Daoy (cell line): ENCODE measurements at places on chromosomes 16 and 17. TPM values are rescaled to one million over a fixed set of nuclear protein-coding genes. Genes with fewer than 3 reads are reported as not detected.

DNA sequence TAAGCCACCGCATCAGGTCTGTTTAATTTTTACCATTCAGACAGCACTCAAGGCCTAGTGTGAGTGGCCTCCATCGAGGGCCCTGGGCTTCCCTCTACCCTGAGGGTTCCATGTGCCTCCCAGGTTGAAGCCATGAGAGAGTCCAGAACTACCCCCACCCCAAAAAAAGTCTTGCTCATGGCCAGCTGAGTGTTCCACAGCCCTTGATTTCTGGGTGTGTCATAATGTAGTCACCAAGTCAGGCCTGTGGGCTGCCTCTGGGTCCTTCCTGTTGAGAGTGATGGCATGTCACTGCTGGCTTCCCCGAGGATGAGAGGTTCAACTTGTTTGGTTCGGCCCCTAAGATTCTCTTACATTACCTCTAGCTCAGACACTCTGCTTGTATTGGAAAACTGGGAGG lies 100.6 kb downstream of the PITPNC1 start:
- DNase-seq = peak; percentile 71

GRCh38 chr16:12818326-12818725 lies 14.6 kb upstream of the CPPED1 start:
- DNase-seq = no peak

DNA sequence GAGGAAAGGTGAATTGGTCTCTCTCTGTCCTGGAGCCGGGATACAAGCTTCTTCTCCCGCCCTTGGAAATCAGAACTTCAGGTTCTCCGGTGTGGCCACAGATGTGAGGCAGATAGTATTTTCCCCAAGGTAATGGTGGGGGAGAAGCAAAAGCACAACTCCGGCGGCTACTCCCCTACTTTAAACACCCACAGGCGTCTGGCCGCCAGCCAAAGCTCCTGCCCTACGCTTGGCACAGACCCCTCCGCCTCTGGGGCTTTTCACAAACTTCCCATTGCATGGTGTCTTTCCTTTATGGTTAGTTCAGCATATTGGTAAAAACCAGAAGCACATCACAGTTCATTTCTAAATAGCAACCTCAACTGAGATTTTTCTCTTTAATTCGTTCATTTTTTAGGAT lies 39.4 kb upstream of the B4GALNT2 start:
- peak; percentile 23 for DNase-seq

- DNase-seq = no peak
These were observed 35.2 kb upstream of the SDK2 start for GRCh38 chr17:73679476-73679875.

GRCh38 chr17:75512926-75513640 lies 2.3 kb downstream of the CASKIN2 start:
- no peak for DNase-seq

DNA sequence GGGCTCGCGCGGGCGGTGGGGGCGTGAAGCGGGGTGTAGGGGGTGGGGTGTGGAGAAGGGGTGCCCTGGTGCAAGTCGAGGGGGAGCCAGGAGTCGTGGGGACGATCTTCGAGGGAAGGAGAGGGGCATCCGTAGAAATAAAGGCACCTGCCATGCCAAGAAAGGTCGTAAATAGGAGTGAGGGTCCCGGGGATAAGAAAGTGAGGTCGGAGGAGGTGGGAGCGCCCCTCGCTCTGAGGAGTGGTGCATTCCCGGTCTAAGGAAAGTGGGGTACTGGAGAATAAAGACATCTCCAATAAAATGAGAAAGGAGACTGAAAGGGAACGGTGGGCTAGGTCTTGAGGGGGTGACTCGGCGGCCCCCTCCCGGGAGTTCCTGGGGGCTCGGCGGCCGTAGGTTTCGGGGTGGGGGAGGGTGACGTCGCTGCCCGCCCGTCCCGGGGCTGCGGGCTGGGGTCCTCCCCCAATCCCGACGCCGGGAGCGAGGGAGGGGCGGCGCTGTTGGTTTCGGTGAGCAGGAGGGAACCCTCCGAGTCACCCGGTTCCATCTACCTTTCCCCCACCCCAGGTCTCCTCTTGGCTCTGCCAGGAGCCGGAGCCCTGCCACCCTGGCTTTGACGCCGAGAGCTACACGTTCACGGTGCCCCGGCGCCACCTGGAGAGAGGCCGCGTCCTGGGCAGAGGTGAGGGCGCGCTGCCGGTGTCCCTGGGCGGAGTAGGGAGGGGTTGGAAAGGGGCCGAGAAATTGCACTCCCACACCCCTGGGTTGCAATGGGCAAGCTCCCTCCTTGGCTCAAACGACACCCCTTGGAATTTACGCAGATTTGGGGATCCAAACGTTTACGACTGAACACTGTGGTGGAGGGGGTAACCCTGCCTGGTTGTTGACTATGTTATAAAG lies 888 bp downstream of the CDH1 start:
- no peak for DNase-seq

GRCh38 chr16:87795336-87795735 lies 29.6 kb upstream of the KLHDC4 start:
- DNase-seq = no peak

DNA sequence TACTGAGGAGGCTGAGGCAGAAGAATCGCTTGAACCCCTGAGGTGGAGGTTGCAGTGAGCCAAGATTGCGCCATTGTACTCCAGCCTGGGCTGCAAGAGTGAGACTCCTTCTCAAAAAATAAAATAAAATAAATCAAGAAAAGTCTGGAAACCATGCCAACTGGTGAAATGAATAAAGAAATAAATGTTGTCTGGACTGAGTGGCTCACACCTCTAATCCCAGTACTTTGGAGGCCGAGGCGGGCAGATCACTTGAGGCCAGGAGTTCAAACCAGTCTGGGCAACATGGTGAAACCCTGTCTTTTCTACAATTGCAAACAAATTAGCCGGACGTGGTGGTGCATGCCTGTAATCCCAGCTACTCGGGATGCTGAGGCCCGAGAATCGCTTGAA lies 744 bp upstream of the LRRC37A3 start:
- no peak for DNase-seq

GRCh38 chr17:72587156-72587555 lies 466.3 kb downstream of the SOX9 start:
- no peak for DNase-seq

- DNase-seq = peak; percentile 89
These were observed 71.2 kb upstream of the LGALS9 start for GRCh38 chr17:27559506-27560481.

DNA sequence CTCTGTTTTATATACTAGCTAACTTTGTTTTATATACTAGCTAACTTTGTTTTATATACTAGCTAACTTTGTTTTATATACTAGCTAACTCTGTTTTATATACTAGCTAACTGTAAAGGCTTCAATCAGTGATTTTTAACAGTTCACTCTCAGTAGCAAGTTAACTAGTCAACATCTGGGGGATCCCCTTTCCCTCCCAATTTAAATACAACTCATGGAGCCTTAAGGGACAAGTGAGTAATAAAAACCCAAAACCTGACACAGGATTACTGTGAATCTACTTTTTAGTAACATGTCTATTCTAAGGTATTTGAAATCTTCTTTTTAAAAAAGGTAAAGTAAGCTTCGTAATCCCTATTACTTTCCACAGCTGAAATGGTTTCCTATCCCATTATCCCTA lies 32.2 kb downstream of the FAM222B start:
- DNase-seq = no peak

DNA sequence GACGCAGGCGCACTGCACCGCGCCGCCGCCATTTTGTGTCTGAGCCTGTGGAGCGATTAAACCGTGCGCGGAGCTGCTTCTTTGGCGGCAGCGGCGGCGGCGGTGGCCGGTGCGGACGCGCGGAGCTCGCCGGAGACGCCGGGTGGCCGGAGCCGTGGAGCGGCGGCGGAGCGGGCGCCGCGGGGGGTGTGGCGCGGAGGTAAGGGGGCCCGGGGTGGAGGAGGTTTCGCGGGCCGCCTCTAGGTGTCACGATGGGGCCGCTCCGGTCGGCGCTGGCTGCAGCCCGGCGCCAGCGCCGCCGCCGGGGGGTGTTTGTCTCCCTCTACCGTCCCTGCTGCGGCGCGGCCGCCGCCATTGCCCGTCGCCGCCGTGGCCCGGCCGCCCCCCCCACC lies at the start of gene CTCF:
Gene CTCF (plus strand): TSS at position 1 of the 392 bp plus-strand sequence. CDS start 48,307 bp downstream, outside the sequence.
- DNase-seq = peak; percentile 86

- DNase-seq = no peak
These were observed 54.7 kb upstream of the CIBAR2 start for GRCh38 chr16:85166699-85167588.

- no peak for DNase-seq
These were observed 1.2 kb downstream of the TMC6 start for GRCh38 chr17:78127239-78127887.

DNA sequence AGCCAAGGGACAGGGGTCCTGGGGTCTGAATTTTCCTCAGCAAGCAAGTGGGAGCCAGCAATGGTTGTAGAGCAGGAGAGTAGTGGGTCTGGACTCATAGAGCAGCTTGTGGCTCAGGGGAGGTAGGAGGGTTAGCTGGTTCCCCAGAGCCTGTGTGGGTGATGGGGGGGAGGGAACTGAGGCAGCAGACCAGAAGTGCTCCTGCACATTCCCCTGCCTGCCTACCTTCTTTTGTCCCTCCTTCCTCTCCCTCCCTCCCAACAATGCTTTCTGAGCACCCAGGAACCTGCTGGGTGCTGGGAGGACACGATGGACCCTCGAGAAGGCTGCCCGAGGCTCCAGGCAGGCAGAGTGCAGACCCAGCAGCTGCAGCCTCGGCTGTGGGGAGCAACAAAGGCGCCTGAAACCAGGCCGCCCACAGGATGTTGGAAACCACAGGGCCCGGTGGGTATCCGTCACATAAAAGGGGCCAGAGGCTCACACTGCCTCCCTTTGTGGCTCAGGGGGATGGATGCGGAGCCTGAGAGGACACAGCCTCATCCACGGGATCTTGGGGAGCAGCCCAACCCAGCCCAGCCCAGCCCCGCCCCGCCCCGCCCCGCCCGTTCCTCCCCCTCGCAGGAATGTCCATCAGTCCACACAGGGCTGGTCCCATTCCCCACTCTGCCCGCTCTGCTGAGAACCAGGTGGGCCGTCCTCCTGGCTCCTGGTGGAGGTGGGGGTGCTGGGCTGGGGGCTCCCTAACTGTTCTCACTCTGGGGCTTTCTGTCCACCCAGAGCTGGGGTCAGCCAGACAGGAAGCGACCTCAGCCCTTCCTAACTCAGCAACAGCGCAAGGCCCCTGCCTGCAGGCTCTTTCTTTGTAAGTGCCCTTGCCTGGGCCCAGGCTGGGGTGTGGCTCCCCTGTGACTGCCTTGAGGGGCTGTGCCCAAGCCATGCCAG lies 1.7 kb upstream of the NLRC3 start:
- peak; percentile 35 for DNase-seq

DNA sequence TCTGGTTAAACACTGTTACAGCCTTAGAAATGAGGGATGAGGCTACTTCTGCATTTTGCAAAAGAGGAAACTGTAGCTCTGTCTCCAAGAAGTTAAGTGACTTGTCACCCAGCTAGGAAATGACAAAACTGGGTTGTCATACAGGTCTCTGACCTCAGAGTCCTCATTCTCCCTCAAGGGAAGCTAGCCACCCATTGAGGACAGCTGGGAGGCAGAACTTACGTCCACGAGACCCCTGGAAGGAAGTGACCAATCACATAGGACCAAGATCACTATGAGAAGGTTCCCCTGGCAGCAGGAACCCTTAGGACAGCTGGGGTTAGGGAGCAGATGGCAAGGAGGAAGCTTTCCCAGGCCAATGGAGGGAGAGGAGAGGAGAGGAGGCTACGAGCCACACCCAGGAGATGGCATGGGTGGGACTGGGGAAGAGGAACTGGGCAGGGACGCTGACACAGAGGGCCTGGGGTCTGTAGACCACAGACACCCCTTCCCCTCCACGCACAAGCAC lies 11.2 kb downstream of the METTL22 start:
- DNase-seq = no peak

- DNase-seq = peak; percentile 76
These were observed 42.5 kb downstream of the MYH3 start for GRCh38 chr17:10614536-10615155.

DNA sequence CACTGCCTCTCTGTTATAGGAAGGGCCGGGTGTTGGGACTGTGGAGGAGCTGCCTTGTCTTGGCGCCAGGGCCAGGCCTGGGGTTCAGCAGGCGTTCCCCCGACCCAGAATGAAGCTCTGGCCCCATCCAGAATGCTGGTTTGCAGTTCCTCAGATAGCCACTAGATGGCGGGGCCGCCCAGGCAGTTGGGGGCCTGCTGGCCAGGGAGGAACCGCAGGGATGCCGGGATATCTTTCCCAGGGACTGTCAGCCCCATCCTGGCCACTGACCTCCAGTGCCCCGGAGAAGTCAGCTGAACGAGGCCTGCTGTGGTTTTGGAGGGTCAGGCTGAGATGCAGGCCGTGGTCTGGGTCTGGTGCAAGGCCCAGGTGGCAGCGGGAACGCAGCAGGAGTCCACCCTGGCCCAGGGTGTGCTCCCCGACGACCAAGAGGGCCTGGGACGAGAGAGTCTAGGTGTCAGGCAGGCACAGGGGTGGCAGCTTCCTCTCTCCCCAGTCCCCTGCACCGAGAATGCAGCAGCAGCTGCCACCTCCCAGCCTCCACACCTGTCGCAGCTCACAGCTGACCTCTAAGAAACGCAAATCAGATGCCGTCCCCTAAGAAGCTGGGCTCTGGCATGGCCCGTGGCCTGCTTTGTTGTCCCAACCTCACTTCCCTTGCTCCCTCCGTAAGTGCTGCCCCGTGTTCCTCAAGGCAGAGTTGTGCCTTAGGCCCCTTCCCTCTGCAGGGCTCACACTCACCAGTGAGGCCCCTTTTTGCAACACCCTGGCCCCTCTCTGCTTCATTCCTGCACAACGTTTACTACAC lies 51.2 kb downstream of the RMI2 start:
- DNase-seq = peak; percentile 60

DNA sequence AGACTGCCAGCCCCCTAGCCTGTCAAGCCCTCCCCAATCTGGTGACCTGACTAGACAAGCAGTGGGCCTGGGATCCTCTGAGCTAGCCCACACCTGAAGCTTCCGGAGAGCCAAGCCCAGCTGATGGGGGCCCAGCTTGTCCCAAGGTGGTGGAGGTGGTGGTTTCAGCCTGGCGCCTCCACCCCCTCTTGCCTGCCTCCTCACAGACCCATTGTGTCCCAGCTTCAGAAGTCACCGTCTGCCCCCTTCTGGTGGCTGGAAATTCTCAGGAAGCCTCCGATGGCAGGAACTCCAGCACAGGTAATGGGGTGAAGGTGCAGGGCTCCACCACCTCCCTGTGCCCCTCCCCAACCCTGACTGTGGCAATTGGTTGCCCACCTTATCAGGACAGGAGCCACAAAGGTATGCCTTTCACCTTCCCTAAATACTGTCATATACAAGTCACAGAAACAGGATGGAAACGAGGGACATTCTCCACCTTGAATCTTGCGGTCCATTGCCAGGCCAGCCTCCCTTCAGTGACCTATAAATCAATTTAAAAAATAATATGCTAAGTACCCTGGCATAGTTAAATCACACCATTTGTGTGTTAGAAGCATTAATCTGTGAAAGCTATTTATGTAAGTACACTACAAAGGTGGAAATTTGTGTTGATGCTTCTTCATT lies 66.0 kb upstream of the ZNF423 start:
- DNase-seq = peak; percentile 52

- DNase-seq = no peak
These were observed 418.1 kb downstream of the SOX9 start for GRCh38 chr17:72538901-72539352.

ARHGAP44 gene
- 4.6 and 5.7 TPM in 2 replicates for total RNA-seq

ZG16 gene
- total RNA-seq = not detected in 2 replicates

CACNG1 gene
- total RNA-seq = not detected in 2 replicates

BEAN1 gene
- total RNA-seq = 0.21 TPM in 1 of 2 replicates, not detected in the other

ZNF423 gene
- total RNA-seq = 2.0 and 3.7 TPM in 2 replicates

KRT25 gene
- total RNA-seq = not detected in 2 replicates

CCL8 gene
- not detected in 2 replicates for total RNA-seq
